ENCODE measurements at places on chromosomes 7 and 10.

GRCh38 chr7:88202278-88202677, 17.6 kb downstream of the SRI start:
- no peak for DNase-seq

DNA sequence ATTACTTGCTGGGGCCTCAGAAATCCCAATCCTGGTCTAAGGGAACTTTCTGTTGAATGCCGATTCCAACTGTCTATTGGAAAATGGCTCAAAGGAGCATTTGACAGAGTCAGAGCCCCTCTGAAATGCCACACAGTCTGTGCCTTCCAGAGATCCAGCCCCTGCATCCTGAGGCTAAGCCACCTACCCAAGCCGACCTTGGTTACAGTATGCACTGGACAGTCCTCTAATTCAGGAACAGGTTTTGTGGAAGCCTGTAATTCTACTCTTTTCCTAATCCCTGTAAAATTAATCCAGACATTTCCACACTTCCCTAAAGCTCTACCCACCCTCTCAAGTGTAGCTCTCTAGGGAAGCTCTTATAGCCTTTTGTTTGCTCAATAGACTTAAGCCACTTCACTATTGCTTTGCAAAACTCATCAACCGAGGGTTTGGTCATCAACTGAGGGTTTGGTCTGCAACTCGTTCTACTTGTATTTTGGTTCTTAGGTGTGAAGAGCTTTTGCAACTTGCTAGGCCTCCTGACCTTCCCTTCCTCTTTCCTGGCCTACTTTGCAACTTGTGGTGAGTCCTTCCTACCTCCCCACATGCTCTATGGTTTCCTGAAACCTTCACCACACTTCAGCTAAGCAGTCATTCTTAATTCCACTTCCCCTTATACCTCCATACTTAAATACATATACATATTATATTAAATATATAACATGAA, 364.8 kb downstream of the SFMBT2 start:
- DNase-seq, result peak; percentile 18

GRCh38 chr10:116097239-116097784, 175.7 kb downstream of the GFRA1 start:
- DNase-seq, result peak; percentile 3

DNA sequence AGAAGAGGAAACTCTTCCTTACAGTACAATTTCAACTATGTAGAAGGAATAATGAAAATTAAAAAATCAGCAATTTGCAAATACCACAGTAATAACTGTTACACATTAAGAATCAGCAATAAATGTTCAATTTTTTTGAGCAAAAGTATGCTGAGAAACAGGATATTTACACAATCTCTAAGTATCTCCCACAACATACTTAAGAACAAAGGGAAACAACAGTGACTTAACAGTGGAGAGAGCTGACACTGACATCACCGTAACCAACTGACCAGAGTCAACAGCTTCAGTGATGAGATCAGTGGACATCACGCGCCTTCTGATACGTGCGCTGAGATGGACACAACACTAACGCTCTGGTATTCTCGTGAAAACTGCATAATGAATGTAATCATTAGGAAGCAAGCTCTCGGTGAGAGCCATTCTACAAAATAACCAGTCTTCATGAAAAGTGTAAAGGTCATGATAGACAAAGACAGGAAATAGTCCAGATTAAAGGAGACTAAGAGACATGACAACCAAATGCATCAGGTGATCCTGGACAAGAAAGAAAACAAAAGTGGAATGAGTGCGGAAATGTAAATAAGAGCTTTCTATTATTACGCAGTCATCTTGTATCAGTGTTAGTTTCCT, 82.6 kb downstream of the PIP4K2A start:
- no peak for DNase-seq

- no peak for DNase-seq
Measured at GRCh38 chr7:94578614-94579013, 69.0 kb downstream of the CASD1 start.

DNA sequence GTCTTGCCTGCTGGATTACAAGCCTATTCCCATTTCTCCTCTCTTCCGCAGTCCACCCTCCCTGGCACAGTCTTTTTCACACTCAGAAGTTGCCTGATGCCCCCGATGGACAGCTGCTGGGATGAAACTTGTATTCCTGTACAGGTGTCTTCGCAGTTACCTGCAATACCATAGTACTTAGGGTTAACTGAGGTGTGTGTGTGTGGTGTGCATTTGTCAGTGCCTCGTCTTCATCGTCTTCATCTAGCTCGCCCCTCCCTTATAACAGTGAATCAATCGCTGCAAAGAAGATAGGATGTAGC, 11.0 kb downstream of the NXPH1 start:
- no peak for DNase-seq

- DNase-seq, result no peak
Measured at GRCh38 chr10:10758306-10758705, 259.4 kb upstream of the CELF2 start.
